ENCODE measurements at places on chromosomes 6 and 20.

- peak; percentile 96 for DNase-seq
Measured at GRCh38 chr6:30721198-30722024, 1.3 kb downstream of the TUBB start.

DNA sequence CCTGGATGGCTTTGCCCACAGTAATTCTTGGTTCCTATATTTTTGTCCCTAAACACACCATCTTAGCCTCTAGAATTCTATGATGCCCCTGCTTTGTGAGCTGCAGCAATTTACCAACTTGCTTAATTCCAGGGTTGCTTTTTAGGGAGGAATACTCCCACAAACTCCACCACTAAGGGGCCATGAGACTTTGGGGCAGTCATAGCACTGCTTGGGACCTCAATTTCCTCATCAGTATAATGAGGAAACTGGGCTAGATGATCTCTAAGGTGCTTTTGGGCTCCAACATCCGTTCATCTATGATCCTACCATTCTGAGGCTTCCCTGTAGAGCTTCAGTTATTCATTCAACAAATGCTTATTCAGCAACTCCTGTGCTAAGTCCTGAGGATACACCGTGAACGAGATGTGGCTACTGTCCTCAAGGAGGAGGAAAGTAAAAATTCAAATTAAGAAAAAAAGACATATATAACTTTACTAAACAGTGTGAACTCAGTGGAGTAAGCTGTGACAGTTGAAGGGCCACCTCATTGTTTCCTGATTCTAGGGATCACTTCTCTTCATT lies 75.3 kb downstream of the PRDM1 start:
- DNase-seq, result no peak

DNA sequence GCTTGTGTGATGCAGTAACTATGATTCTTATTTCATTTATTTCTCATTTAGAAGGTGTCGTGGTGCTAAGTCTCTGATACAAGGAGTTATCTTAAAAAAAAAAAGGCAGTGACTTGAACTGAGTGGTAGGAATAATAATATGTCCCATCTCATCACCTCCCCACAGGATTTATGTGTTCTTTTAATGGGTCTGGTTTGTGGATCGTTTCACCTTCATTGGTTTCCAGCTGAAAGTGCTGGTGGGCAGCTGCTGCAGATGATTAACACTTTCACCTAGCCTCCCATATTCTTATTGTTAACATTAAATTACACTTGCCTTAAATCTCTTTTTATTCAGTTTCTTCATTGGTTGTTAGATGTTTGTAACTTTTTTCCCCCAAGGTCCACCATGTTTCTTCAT lies 68.8 kb downstream of the ANKRD6 start:
- no peak for DNase-seq

GRCh38 chr20:20712004-20712473 lies 405 bp downstream of the RALGAPA2 start:
- DNase-seq, result no peak

GRCh38 chr6:24910331-24910960 lies 25.3 kb downstream of the RIPOR2 start:
- DNase-seq, result peak; percentile 64

DNA sequence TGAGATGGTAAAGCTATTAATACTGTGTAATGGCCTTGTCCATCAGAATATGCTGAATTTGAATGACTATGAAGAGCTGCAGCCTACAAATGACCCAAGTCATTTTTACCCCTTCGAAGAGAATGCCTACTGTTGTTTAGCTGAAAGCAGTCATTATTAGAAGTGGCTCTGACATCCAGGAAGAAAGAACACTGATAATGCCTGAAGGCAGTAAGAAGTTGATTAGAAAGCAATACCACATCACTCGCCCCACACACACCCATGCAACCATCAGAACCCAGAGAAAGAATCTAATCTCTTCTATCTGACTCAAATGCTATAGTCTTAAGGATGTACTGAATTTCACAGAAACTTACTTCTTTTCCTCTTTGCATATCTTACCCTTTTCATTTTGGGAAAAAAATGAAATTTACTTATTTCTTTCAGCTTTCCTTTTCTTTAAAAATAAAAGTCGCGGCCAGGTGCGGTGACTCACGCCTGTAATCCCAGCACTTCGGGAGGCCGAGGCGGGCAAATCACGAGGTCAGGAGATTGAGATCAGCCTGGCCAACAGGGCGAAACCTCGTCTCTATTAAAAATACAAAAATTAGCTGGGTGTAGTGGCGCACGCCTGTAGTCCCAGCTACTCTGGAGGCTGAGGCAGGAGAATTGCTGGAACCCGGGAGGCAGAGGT lies 61.0 kb downstream of the ARHGAP18 start:
- DNase-seq, result no peak

- DNase-seq, result no peak
Measured at GRCh38 chr6:44635486-44635885, 248.0 kb downstream of the CDC5L start.

- DNase-seq, result peak; percentile 82
Measured at GRCh38 chr6:170260686-170261085, 30.2 kb downstream of the DLL1 start.

GRCh38 chr6:53264915-53265607 lies 83.7 kb downstream of the ELOVL5 start:
- DNase-seq, result no peak

GRCh38 chr20:50712771-50713656 lies 18.4 kb upstream of the PARD6B start:
- no peak for DNase-seq

- peak; percentile 69 for DNase-seq
Measured at GRCh38 chr6:36373368-36374019, 14.0 kb downstream of the ETV7 start.

DNA sequence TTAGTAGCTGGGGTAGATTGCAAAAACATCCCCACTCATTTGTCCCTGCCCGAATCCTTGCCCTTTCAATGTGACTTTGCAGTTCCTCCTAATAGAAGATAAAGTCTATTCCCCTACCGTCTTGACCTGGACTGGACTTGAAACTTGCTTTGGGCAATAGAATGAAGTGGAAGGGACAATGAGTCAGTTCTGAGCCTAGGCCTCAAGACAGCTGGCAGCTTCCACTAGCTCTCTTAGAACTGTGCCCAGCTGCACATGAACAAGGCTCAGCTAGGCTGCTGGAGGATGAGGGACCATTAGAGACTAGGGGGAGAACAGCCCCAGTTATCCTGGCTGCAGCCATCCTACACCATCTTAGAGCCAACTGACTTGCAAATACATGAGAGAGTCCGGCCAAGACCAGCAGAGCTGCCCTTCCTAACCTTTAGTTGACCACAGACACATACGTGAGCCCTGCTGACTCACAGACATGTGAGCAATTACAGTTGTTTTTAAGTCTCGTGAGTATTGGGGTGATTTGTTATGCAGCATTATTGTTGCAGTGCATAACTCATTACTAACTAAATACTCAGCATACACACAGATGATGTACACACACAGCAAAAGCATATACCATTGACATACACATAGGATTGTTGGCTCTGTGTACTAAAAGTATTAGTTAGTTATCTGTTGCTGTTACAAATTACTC lies 105.5 kb downstream of the DHX35 start:
- DNase-seq, result no peak

GRCh38 chr20:32037929-32038328 lies 14.1 kb upstream of the HCK start:
- no peak for DNase-seq

DNA sequence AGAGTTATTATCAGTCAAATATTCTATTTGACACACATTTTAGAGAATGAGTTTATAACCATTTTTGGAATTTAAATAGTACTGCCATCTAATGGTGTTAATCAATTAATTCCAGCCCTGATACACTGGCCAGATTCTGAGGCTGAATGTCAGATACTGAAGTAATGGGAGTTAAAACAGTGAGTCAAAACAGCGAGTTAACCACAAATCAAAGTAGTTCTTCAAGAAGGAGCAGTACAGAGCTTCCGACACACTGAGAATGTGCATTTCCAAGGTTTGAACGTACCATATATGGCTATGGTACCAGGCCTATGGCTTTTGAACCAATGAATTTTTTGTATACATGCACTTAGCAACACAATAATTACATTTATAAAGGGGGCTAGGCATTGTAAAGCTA lies 11.3 kb upstream of the CEP43 start:
- DNase-seq, result no peak

- DNase-seq, result peak; percentile 87
Measured at GRCh38 chr6:168563656-168564055, 122.7 kb downstream of the SMOC2 start.

DNA sequence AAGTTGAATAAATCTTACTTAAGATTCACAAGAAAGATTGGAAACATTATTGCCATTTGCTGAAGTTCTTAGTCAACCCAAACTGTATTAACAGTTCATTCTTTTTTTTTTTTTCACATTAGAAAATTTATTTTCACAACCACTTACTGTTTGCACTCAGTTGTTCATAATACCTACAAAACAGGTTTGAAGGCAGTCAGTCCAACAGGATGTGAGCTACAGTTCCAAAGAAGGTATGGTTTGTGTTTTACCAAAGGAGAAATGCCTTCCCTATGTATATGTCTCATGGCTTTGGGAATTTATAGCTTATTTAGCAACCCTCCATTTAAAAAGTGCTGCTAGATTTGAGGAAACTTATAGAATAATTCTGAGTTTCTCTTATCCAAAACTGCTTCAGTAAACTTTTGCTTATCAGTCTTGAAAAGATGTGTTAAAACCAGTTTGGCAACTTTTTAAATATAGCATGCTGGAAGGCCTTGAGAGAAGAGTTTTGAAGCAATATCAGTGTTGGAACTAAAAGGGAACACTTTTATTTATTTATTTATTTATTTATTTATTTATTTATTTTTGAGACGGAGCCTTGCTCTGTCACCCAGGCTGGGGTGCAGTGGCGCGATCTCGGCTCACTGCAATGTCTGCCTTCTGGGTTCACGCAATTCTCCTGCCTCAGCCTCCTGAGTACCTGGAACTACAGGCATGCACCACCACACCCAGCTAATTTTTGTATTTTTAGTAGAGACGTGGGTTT lies 46.8 kb upstream of the RREB1 start:
- no peak for DNase-seq

DNA sequence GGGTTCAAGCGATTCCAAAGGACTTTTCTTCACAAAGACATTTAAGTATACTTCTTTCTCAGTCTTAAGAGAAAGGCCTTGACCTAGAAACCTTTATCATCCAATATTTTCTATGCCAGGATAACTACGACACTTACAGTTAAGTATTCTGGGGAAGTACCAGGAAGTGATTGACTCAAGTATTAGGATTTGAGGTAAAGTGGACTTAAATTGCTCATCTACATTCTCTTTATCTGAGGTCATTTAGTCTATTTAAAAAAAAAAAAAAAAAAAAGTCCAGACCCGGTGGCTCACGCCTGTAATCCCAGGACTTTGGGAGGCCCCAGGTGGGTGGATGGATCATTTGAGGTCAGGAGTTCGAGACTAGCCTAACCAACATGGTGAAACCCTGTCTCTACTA lies 114.7 kb downstream of the ZFAND3 start:
- no peak for DNase-seq

- DNase-seq, result peak; percentile 87
Measured at GRCh38 chr20:59495894-59496510, 108.3 kb upstream of the PHACTR3 start.

All from H7 (cell line).